ENCODE measurements at places on chromosomes 2 and 18.
A peak's percentile ranks its signal among the peaks of the same experiment; 100 is the strongest.

DNA sequence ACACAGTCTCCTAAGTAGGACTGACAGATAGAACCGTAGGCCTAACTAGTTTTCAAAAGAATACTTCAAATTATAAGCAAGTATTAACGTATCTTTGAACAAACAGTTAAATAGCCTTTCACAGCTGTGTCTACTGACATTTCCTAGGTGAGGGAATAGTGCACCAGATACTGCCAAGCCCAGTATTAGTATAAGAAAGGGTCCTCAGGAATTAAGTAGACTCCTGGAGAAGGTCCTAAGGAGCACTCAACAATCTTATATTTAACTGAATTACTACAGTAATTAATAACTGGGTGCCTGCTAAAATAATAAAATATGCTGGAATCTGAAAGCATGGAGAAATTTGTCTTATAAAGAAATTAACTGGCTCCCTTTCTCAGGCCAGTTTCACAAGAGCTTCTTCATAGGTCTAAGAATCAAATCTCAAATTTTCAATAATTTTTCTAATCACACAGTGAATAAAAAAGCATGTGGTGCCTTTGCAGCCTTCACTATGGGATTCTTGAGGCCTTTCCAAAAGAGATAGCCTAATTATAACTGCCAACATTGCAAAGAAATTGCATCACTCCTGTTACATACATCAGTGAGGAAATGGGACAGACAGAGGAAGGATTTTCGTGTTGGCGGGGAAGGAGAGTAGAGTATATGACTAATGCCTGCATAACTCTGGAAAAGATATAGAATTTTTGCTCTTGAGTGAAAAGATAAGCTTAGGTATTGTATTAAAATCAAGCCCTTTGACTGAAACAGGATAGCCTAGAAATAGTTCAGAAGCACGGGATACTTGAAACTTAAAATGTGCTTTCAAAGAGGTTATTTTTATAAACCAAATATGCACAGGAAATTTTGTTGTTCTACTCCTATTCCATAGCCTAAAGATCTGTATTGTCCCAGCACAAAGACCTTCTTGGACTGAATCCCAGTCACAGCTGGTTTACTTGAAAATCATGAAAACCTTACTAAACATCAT, 228.6 kb upstream of the STK17B start:
- DNase-seq: no peak

DNA sequence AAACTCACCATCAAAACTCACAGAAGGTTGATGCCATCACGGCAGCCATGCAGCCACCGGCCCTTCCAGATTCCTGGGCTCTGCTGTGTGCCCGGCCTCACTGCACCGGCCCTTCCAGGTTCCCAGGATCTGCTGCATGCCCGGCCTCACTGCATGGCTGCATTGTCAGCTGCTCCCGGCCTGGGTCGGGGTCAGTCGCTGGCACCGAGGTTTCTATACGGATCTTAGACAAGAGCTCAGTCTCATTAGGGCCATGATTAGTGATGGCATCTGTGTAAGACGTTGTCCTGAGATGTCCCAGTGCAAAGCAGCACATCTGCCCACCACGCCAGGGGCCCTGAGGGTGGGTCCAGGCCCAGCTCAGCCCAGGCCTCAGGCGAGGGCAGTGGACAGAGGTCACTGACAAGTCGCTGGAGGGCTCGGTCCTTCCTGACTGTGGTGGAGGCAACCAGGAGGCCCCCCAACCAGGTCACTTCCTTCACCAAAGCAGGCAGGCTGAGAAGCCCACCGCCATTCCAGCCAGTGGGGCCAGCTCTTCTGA, 29.4 kb downstream of the TMEM18 start:
- DNase-seq: no peak

DNA sequence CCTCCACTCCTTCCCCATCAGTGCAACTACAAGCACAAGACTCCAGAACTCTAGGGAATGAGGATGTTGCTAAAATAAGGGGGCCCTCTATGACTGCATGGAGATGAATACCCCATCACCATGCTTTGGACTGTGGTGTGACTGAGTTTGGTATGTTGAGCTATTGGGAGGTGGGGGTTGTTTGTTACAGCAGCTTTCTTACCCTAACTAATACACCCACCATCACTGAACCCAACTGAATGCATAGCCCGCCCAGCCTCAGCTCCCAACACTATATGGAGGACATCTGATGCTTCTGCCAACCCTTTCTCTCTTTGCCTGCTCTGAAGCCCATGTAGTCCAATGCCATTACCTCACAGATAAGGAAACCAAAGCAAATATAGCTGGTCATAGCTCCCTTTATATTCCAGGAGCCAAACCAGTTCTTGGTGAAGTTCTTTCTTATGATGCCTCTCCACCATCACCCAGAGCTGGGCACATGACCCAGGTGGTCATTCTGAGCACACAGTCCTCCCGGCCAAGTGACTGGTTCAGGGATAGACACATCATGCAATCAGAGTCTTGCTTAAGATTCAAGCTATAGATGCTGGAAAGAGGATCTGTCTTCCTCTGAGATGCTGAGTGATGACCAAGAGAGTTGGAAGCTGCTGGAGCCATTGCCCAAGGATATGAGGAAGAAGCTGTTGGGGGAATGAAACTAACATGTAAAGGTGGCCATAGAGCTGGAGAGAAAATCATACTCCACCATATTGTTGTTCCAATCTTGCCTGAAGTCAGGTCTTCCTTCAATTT, 155.6 kb upstream of the HAAO start:
- DNase-seq: no peak

- DNase-seq: no peak
Observed at GRCh38 chr2:96530474-96531357, 5.8 kb upstream of the ARID5A start.

- no peak for DNase-seq
Observed at GRCh38 chr2:105856581-105856980, 111.9 kb downstream of the NCK2 start.

GRCh38 chr2:181686576-181687185, 6.4 kb upstream of the NEUROD1 start:
- peak; percentile 77 for DNase-seq

- DNase-seq: no peak
Observed at GRCh38 chr18:21894619-21895367, 154.2 kb downstream of the MIB1 start.

GRCh38 chr2:99695130-99695943, 205.5 kb upstream of the REV1 start:
- DNase-seq: no peak

GRCh38 chr2:238698072-238698352, 149.9 kb upstream of the TWIST2 start:
- no peak for DNase-seq

DNA sequence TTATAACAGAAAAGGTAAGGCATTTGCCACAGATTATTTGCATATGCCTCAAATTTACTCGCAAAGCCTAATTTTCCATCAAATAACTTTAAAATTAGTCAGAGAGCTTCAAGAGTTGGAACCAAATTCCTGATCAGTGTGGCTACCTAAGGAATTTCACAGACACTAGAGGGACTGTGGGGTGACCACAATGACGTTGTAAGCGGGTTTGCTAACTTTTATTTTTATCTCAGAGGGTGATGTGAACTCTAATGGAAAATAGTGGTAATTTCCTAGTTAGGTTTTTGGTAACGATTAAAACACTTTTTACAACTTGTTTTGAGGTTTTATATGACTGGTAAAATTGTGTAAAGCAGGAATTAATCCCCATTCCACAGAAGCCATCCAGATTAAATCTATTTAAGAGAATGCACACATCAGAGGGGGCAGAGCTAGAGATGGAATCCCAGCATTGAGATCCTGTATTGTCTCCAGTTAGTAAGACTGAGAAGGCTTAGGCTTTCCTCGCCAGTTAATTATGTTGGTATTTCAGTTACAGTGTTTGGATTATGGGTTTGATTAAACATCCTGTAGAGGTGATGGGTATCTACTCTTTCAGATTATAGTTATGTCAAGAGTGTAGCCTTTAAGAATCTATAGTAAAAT, 129.0 kb downstream of the GPD2 start:
- no peak for DNase-seq

- no peak for DNase-seq
Observed at GRCh38 chr18:66621816-66622576, 18.1 kb upstream of the CDH19 start.

- no peak for DNase-seq
Observed at GRCh38 chr18:35116784-35117318, 75.6 kb downstream of the MAPRE2 start.

- no peak for DNase-seq
Observed at GRCh38 chr18:79461627-79462026, 65.9 kb downstream of the NFATC1 start.

DNA sequence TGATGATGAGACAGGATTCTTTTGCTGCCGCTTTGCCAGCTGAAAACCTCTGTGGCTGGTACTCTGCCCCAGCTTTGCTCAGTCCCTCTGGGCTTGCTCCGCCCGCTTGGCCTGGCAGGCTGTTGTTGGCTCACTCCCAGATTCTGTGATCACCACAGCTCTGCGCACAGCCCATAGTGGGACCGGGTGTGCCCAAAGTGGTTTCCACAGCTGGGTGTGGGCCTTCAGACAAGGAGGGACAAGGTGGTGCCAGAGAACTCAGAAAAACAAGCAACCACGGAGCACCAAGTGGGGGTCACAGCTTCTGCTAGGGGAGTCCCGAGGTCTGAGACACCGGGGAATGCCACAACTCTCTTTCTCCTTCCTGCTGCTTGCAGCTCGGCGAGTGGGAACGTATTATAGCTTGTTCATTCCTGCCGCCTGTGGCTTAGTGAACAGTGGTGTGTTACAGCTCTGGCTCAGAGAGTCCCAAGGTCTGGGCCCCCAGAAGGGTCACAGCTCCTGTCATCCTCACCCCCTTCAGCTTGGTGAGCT, 9.2 kb upstream of the KYNU start:
- no peak for DNase-seq

- no peak for DNase-seq
Observed at GRCh38 chr2:171319164-171319810, 114.5 kb downstream of the METTL8 start.

DNA sequence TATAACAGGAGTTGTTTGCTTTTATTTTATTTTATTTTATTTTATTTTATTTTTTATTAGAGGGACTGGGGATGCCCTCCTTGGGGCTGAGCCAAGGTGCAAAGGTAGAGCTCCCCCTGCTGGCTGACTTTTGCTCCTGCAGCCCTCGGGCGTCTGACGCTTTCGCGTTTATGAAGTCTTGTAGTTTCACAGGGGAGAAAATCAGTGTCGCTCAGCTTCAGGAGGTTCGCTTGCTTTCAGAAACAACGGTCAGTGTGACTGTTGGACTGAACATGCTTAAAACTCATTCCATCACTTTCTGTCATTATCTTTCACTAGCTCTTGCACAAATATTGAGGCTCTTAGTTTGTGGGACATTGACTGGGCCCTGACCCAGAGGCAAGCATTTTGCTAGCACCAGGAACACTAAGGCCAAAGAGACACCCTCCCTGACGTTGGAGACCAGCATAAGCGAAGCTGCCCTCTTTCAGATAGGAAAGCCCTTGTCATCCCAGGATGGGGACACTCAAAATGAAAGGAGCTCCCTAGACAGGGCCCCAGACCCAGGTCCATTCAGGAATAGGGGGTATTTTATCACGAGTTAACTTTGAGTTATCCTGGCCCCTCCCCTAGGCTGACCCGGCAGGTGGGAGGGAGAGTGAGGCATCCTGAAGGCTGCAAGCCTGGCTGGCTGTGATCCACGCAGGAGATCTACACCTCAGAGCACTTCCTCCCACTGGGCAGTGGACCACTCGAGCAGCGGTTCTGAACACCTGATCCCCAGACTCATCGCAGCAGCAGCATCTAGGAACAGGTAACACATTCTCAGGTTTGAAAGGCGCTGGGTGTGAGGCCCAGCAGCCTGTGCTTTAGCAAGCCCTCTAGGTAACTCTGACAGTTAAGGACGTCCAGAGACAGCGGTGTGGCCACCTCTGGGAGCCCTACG, 34.4 kb downstream of the LGALSL start:
- peak; percentile 26 for DNase-seq

DNA sequence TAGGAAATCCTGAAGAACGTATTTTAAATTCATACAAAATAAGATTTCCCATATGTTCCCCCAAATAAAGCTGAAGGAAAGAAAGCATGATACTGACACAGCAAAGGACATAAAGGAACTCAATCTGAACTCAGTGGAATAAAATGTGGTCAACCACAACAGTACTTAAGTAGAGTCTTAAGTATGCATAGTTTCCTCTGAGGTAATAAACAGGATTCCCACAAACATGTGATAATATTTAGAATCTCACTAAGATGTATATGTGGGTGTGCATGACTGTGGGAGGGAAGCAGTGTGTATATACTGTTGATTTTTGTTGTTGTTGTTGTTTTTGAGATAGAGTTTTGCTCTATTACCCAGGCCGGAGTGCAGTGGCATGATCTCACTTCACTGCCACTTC, 69.3 kb downstream of the NOL10 start:
- DNase-seq: no peak

DNA sequence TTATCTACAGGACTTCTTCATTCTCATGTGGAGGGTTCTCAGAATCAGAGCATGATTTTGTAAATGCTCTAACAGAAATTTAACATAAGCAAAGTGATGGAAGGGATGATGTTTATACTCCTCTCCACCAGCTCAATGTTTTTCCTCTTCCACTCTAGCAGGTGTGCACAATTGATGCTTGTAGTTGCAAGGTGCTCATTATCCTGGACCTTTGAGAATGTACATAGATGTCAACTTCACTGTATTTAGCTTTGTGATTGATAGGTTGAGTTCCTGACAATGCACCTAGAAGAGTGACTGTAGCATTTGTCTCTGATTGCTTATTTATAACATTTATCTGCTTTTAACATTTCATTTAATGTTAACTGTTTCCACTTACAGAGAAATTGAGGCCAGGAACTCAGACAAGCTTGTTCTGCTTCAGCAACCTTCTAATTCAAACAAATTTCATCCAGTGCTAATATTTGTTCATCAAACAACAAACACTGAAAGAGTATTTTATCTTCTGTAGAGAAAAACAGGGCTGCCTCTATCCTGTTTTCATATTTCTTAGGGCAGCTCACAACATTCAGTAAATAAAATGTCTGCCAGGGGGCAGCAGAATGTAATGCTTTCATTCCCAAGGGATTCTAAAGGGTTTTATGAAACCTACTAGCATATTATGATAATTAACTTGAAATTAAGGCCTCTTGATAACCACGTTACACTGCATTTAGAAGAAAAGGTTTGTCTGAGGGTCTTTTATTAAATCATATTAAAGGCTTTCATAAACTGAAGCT, 127.9 kb upstream of the NOL4 start:
- peak; percentile 92 for DNase-seq

DNA sequence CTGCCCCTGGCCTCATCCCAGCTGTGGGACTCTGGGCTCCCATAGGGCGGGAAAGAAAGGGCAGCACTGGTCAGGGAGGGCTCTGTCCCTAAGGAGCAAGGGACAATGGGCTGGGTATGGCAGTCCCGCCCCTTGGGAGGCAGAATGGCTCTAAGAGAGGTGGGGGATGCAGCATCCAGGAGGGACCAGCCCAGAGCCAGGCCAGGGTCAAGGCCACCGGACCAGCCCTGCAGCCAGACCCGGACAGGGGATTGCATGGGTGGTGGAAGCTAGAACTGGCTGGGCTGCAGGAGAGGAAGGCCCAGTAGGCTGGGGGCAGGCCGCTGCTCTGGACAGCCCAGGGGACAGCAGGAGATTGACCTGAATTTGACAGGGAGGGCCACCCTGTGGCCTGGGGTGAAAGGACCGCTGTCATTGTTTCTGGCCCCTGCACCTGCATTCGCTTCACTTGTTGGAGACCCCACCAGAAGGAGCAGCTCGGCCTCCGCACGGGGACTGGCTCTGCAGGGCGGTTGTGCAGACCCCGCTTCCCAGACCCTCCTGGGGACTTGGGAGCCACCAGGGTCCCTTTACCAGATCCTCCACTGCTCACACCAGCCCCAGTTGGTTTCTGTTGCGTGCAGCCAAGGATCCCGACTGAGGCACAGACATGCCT, 14.6 kb downstream of the RAMP1 start:
- no peak for DNase-seq

Measured in NCI-H774 (cell line).